Ascending aorta (tissue), 2 donors: ENCODE measurements at places on chromosomes 4 and X.

DNA sequence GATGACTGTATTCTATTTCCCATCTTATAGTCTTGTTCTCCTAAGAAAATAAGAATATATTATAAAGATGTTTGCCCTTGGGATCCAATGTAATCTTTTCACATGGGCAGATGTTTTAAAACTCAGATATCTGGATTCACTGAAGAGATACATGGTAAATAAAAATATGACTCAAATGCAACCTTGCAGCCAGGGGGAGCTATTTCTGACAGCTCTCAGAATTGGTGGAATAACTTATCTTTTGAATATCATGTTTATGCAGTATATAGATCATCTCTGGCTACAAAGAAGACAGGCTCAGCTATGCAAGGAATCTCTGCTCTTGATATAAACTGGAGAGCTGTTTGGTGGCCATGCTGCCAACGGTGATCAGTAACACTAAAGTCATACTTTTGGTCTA lies 274.7 kb downstream of the GLUD2 start:
- H3K4me1 ChIP-seq = no peaks in the 10 kb centered on the region
- H3K27me3 ChIP-seq = no peaks in the 10 kb centered on the region
- no peak overlapping the region for H3K4me3 ChIP-seq
- H3K36me3 ChIP-seq = no peaks in the 10 kb centered on the region

- peaks cover 2% of the 10 kb centered on the region for H3K4me1 ChIP-seq
- H3K27ac ChIP-seq = no peak overlapping the region
- no peak for DNase-seq
- H3K36me3 ChIP-seq = no peaks in the 10 kb centered on the region
- no peaks in the 10 kb centered on the region for H3K27me3 ChIP-seq
Measured at GRCh38 chr4:146336410-146336807, 122.1 kb downstream of the REELD1 start.

- no peaks in the 10 kb centered on the region for H3K36me3 ChIP-seq
- no peaks in the 10 kb centered on the region for H3K27me3 ChIP-seq
- DNase-seq = no peak
- peak overlapping the region; percentile 58 for H3K4me3 ChIP-seq
Measured at GRCh38 chr4:109701566-109702410, 1.5 kb downstream of the CASP6 start.

- H3K4me3 ChIP-seq = no peak overlapping the region
- H3K4me1 ChIP-seq = no peaks in the 10 kb centered on the region
- H3K36me3 ChIP-seq = no peaks in the 10 kb centered on the region
- no peak for DNase-seq
- H3K27ac ChIP-seq = no peak overlapping the region
- no peaks in the 10 kb centered on the region for H3K27me3 ChIP-seq
Measured at GRCh38 chrX:136659174-136659573, 11.2 kb downstream of the CD40LG start.

GRCh38 chrX:39928704-39929378 lies 168.9 kb downstream of the BCOR start:
- H3K4me1 ChIP-seq = no peaks in the 10 kb centered on the region
- no peak overlapping the region for H3K27ac ChIP-seq
- H3K27me3 ChIP-seq = no peaks in the 10 kb centered on the region
- no peak for DNase-seq
- H3K36me3 ChIP-seq = no peaks in the 10 kb centered on the region
- H3K4me3 ChIP-seq = no peak overlapping the region

DNA sequence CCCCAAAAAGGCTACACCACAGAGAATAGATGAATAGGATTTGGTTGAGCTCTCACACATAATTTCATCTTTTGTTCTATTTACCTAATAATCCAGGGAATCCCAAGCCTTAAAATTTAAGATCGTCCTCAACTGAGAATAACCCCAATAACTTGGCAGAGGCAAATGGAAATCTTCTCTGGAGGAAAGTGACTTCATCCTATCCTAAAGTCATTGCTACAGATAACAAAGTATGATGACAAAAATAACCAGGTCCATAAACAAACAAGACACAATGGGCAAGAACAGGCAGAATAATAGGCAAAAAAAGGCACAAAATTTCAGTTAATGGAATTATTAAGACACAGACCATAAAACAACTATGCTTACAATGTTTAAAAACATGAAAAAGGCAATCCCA lies 177.3 kb upstream of the STK26 start:
- no peaks in the 10 kb centered on the region for H3K27me3 ChIP-seq
- no peak overlapping the region for H3K27ac ChIP-seq
- DNase-seq = no peak
- no peaks in the 10 kb centered on the region for H3K4me1 ChIP-seq

DNA sequence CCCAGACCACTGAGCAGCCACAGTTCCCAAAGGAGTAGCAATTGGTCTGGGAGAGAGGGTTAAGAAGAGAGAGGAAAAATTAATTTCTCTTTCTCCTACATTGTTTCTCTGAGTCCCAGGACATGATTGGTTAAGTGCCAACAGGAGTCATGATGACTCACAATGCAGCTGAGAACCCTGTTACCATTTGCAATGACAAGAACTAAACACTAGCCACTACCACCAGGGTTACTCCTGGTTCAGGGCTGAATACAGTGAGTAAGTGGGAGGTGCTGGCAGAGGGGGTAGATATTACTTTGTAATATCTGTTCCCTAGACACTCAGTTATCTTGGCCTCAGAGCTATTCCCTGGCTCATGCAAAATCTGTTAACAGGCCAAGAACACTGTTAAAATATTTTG lies 18.0 kb downstream of the ETDC start:
- DNase-seq = no peak
- H3K36me3 ChIP-seq = no peaks in the 10 kb centered on the region

DNA sequence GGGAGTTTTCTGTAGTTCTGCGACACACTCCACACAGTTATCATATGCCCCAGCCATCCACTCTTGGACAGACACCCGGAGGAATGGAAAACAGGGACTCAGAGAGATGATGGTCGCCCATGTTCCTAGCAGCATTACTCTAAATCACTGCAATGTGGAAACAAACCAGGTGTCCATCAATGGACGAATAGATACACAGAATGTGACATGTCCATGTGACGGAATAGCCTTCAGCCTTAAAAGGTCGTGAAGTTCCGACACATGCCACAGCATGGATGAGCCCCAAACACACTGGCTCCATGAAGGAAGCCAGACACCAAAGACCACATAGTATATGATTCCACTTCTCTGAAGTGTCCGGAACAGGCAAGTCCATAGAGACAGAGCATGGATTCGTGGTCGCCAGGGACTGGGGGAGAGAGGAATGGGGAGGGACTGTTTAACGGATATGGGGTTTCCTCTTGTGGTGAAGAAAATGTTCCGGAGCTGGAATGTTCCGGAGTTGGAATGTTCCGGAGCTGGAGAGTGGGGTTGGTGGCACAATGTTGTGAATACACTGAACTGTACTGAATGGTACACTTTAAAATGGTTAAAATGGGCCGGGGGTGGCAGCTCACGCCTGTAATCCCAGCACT lies 28.7 kb upstream of the AFAP1 start:
- DNase-seq = no peak
- H3K4me3 ChIP-seq = no peak overlapping the region
- no peaks in the 10 kb centered on the region for H3K36me3 ChIP-seq
- H3K27me3 ChIP-seq = no peaks in the 10 kb centered on the region
- H3K4me1 ChIP-seq = peaks cover 24% of the 10 kb centered on the region

- no peaks in the 10 kb centered on the region for H3K4me1 ChIP-seq
- no peak for DNase-seq
- no peaks in the 10 kb centered on the region for H3K27me3 ChIP-seq
- no peak overlapping the region for H3K27ac ChIP-seq
- H3K36me3 ChIP-seq = no peaks in the 10 kb centered on the region
Measured at GRCh38 chr4:48431401-48431800, 51.7 kb upstream of the SLC10A4 start.

GRCh38 chr4:57206172-57206571 lies 96.0 kb upstream of the IGFBP7 start:
- DNase-seq = no peak
- no peak overlapping the region for H3K27ac ChIP-seq
- no peaks in the 10 kb centered on the region for H3K36me3 ChIP-seq
- H3K4me3 ChIP-seq = no peak overlapping the region
- H3K27me3 ChIP-seq = no peaks in the 10 kb centered on the region

DNA sequence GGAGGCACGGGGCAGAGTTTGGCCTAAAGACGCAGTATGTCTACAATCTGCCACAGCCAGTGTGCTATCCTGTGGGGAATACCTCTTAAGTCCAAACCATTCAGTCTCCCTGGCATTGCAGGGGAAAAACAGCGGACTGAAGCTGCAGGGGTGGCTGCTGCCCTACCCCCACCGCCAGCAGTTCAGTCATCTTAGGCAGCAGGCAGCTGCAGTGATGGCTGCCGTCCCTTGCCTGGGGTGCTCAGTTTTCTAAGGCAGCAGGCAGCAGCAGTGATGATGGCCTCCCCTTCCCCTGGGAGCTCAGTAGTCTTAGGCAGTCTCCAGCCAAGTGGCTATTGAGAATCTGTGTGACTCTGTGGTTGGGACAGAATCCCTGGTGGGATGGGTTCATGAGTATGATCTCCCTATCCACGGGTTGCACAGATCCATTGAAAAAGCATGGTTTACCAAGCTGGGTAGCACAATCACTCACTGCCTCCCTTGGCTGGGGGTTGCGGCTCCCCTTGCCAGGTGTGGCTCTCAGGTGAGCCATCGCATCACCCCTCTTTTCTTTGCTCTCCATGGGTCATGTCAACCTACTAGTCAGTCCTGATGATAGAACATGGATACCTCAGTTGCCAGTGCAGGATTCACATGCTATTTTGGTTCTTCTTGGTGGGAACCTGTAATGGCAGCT lies 48.9 kb upstream of the GRID2 start:
- H3K4me3 ChIP-seq = no peak overlapping the region
- no peak overlapping the region for H3K27ac ChIP-seq
- no peaks in the 10 kb centered on the region for H3K36me3 ChIP-seq
- H3K27me3 ChIP-seq = no peaks in the 10 kb centered on the region
- DNase-seq = no peak
- H3K4me1 ChIP-seq = no peaks in the 10 kb centered on the region

- no peaks in the 10 kb centered on the region for H3K27me3 ChIP-seq
- no peak for DNase-seq
- H3K36me3 ChIP-seq = no peaks in the 10 kb centered on the region
Measured at GRCh38 chr4:53321151-53321983, 44.5 kb downstream of the SCFD2 start.

- H3K36me3 ChIP-seq = no peaks in the 10 kb centered on the region
- no peak overlapping the region for H3K4me3 ChIP-seq
- no peak overlapping the region for H3K27ac ChIP-seq
- DNase-seq = no peak
- no peaks in the 10 kb centered on the region for H3K27me3 ChIP-seq
- no peaks in the 10 kb centered on the region for H3K4me1 ChIP-seq
Measured at GRCh38 chr4:188092824-188093223, 16.6 kb downstream of the TRIML2 start.

DNA sequence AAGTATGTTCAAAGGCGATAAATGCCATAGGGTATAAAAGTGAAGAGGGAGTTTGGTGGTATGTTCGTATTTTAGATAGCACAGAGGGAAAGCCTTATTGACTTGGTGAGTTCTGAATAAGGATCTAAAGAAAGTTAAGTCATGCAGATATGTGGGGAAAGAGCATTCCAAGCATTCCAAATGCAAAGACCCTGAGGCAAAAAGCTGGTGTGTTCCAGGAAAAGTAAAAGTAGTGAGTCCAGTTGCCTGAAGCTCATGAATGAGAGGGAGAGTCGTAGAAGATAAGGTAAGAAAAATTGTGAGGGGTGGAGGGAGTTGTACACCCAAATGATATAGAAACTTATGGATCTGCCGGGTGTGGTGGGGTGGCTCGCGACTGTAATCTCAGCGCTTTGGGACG lies 426.7 kb downstream of the RPA4 start:
- DNase-seq = no peak
- H3K27ac ChIP-seq = no peak overlapping the region
- H3K4me1 ChIP-seq = no peaks in the 10 kb centered on the region
- no peak overlapping the region for H3K4me3 ChIP-seq
- no peaks in the 10 kb centered on the region for H3K36me3 ChIP-seq
- no peaks in the 10 kb centered on the region for H3K27me3 ChIP-seq

GRCh38 chr4:38154681-38155588 lies 194.7 kb downstream of the PTTG2 start:
- no peaks in the 10 kb centered on the region for H3K27me3 ChIP-seq
- no peaks in the 10 kb centered on the region for H3K36me3 ChIP-seq
- peak; percentile 62 for DNase-seq
- peaks cover 3% of the 10 kb centered on the region for H3K4me1 ChIP-seq

- no peak overlapping the region for H3K27ac ChIP-seq
- H3K4me1 ChIP-seq = no peaks in the 10 kb centered on the region
Measured at GRCh38 chrX:16934185-16934584, 12.3 kb upstream of the REPS2 start.

- no peak overlapping the region for H3K4me3 ChIP-seq
- H3K27me3 ChIP-seq = no peaks in the 10 kb centered on the region
- DNase-seq = no peak
- no peak overlapping the region for H3K27ac ChIP-seq
Measured at GRCh38 chrX:9149501-9150245, 115.7 kb upstream of the FAM9B start.

DNA sequence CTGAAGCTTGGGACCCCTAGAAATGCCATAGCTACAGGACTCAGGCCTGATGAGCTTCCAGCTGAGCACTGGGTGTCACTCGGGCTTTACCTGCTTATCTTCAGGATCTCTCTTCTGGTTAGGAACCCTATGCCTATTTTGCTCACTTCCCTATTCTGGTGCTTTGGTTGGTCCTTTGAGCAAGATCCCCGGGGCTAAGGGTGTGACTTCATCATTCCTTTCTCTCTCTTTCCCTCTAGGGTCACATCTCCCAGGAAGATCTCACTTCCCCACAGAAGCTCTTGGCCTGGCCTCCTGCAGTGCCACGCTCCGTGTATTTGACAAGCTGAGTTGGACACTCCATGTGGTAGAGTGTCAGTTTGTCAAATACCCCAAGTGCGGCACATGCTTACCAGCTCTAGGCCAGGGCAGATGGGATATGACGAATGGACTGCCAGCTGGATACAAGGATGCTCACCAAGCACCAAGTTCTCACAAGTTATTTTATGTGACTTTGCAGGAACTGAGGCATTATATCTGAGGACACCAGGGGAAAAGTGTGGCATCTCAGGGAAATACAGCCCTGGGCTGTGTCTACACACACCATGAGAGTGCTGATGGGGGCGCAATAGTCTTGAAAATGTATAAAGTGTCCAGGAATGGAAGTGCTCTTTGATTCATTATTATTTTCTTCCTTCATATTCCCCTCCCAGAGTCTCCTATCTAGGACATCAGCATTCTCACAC lies 21.1 kb downstream of the VSIG4 start:
- no peak for DNase-seq
- H3K4me3 ChIP-seq = no peak overlapping the region
- H3K4me1 ChIP-seq = no peaks in the 10 kb centered on the region
- H3K36me3 ChIP-seq = no peaks in the 10 kb centered on the region
- H3K27me3 ChIP-seq = no peaks in the 10 kb centered on the region
